ENCODE measurements at places on chromosomes 13 and 19.

DNA sequence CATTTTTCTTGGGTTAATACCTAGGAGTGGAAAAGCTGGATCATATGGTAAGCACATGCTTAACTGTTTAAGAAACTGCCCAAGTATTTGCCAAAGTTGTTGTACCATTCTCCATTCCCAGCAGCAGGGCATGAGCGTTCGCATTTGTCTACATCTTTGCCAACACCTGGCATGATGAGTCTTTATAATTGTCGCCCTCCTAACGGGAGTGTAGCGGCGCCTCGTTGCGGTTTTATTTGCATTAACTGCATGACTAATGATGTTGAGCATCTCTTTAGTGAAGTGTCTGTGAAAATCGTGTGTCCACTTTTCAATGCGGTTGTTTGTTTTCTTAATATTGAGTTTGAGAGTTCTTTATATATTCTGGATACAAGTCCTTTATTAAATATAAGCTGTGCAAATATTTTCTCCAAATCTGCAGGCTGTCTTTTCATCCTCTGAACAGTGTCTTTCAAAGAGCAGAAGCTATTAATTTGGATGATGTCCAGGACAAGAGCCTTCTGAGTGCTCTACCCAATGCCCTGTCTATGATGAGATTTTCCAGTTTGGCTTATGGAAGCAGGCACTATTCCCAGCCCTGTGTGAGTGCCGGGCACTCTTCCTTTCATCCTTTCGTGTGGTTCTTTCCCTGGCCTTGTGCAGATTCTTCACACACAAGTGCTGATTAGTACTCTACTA lies 202.0 kb downstream of the FOXO1 start:
- no peak for DNase-seq

DNA sequence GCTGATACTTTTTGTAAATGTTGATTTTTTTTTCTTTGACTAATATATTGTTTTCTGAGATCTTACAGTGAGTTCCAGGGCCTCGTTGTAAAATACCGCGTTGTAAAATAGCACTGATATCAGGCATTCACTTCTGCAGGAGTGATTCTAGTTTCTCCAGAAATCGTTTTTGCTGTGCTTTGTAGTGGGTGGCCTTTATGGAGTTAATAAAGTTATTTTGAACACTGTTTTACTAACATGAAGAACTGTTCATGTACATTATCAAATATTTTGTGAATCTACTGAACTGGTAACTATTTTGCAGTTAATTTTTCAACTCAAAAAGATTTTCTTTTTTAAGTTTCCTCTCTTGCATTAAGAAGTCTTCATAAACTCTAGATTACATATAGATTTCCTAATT lies 985 bp upstream of the ZNF266 start:
- no peak for DNase-seq

- no peak for DNase-seq
These were observed 920 bp upstream of the TIMM13 start for GRCh38 chr19:2428321-2428690.

- no peak for DNase-seq
These were observed 258.9 kb downstream of the KCNRG start for GRCh38 chr13:50274181-50274580.

- no peak for DNase-seq
These were observed at the start of gene TMPRSS9 for GRCh38 chr19:2359992-2360685. TMPRSS9 (plus strand) TSS chr19:2360265; CDS start chr19:2389786, 29,521 bp downstream.

- DNase-seq: no peak
These were observed 308.3 kb downstream of the TBC1D4 start for GRCh38 chr13:75173457-75174356.

GRCh38 chr19:7262470-7262869 lies 31.7 kb downstream of the INSR start:
- no peak for DNase-seq

DNA sequence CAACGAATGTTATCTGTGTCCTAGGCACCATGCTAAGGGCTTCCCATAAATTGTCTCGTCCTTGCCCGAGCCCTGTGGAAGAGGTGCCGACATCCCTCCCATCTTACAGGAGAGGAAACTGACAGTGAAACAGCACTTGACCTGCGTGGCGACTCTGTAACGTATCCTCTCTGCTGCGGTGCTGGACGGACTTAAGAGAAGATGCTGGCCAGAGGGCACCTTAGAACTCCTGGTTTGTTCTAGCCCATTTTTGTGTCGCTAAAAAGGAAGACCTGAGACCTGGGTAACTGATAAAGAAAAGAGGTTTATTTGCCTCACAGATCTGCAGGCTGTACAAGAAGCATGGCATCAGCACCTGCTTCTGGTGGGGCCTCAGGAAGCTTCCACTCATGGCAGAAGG lies 68.6 kb downstream of the KCTD15 start:
- DNase-seq: no peak

DNA sequence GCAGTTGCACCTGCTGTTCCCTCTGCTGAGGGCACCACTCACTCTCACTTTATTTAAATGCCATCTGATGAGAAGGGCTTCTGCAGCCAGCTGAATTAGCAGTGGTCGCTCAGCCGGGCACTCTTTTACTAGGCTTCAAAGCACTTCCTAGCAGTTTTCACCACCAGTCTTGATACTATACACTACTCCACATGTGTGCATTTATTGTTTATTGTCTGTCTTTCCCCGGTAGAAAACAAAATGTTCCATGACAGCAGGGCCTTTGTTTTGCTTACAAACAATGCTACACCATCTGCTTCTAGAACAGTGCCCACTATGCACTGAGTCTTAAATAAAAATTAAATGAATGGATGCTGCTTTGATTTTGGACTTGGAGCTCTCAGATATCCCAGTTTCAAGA lies 404.9 kb downstream of the FGF14 start:
- DNase-seq: no peak

DNA sequence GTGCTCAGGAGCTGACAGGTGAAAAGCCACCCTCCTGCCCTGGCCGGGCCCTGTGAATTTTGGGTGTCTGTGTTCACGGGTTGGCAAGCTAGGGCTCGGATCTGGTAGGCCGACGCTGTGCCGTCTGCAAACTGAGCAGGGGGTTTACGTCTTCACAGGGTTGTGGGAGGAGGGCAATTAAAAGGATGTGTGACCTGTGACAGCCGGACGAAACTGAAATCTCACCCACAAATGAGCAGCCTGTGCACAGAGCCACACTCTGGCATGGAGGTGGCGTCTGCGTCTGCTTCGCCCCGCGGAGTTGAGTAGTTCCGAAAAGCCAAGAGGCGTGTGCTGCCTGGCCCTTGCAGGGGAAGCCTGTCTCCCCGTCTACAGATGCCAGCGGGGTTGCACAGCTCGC lies 117.3 kb downstream of the KDM4B start:
- no peak for DNase-seq

- DNase-seq: no peak
These were observed 405.0 kb downstream of the COG6 start for GRCh38 chr13:40060296-40061007.

GRCh38 chr19:2617393-2618165 lies 84.9 kb downstream of the GNG7 start:
- DNase-seq: no peak

- DNase-seq: no peak
These were observed 11.6 kb downstream of the WTIP start for GRCh38 chr19:34493038-34493648.

GRCh38 chr13:100124265-100124664 lies 35.4 kb downstream of the PCCA start:
- DNase-seq: no peak

GRCh38 chr19:54319049-54319448 lies 6.1 kb upstream of the LILRA5 start:
- no peak for DNase-seq

DNA sequence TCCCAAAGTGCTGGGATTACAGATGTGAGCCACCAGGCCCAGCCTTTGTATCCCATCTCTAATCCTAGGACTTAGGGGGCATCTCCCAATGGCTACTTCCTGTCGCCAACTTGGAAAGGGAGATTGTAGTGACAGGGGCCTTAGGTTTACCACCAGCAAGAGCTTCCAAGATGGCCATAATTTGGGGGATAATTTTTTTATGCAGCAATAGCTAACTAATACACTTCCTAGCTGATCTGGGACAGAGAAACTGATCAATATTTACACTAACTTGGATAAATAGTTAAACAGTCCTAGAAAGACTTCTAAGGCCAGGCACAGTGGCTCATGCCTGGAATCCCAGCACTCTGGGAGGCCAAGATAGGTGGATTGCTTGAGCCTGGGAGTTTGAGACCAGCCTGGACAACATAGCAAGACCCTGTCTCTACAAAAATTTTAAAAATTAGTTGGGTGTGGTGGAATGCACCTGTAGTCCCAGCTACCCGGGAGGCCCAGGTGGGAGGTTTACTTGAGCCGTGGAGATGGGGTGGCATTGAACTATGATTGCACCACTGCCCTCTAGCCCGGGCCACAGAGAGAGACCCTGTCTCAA lies 5.3 kb upstream of the COLGALT1 start:
- DNase-seq: no peak

GRCh38 chr19:12703046-12703445 lies 6.6 kb upstream of the FBXW9 start:
- DNase-seq: no peak

GRCh38 chr13:50518781-50519201 lies 324.7 kb downstream of the DLEU7 start:
- DNase-seq: no peak

GRCh38 chr19:18480006-18480691 lies 41.7 kb downstream of the ELL start:
- DNase-seq: no peak

DNA sequence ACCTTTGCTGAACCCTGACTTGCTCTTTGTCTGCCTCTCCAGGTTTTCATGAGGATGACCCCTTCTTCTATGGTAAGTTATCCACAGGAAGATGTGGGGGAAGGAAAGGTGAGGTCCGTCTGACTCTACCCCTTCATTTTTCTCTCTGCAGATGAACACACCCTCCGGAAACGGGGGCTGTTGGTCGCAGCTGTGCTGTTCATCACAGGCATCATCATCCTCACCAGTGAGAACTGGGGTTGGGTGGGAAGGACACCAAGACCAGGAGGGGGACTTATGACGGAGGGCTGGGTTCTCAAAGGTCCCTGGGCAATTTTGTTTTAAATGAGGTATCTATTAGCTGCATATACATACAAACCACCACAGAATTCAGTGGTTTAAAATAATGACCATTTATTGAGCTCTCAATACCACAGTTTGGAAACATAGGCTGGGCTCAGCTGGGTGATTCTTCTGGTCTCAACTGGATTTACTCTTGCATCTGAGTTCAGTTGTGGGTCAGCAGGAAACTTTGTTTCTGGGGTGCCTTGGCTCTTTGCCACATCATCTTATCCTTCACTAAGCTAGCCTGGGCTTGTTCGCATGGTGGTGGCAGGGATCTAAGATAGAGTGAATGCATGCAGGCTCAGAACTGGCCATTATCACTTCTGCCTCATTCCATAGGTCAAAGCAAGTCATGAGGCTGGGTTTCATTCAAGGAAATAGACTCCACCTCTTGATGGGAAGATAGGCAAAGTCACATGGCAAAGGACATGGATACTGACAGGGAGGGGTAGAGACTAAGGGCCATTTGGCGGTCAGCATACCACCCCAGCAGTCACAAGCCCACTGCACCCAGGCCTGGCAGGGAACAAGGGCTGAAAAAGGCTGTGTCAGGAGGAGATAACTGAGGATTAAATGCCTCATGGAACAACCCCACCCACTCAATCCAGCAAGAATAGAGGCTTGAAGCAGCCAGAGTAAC lies 11.8 kb downstream of the FXYD5 start:
- DNase-seq: no peak

- no peak for DNase-seq
These were observed 4.6 kb upstream of the FAM32A start for GRCh38 chr19:16180611-16181010.

GRCh38 chr13:41052441-41052840 lies 8.9 kb upstream of the WBP4 start:
- no peak for DNase-seq

DNA sequence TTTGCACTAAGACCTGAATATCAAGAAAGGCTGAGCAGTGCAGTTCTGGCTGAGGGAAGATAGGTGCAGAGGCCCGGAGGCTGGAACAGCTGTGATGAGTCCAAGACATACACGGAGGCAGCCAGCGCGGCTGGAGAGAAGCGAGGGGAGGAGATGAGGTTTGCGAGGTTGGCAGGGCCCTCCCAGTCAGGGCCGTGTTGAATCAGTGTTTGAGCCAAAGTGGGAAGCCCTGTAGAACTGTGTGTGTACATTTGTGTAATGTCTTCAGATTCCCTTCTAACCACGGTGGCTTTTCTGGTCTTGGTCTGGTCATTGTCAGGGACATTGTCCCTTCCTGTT lies 34.9 kb downstream of the PAK4 start:
- DNase-seq: no peak

- DNase-seq: no peak
These were observed 33.9 kb upstream of the CEACAM8 start for GRCh38 chr19:42628411-42629140.

- DNase-seq: no peak
These were observed 86.1 kb downstream of the TBC1D4 start for GRCh38 chr13:75395901-75396300.

- no peak for DNase-seq
These were observed 37.3 kb upstream of the ALOX5AP start for GRCh38 chr13:30697996-30698401.

- no peak for DNase-seq
These were observed 30.9 kb downstream of the COL4A1 start for GRCh38 chr13:110275931-110276552.

- no peak for DNase-seq
These were observed 128.7 kb downstream of the TSHZ3 start for GRCh38 chr19:31220540-31220939.

- DNase-seq: no peak
These were observed 1.1 kb downstream of the KEAP1 start for GRCh38 chr19:10501971-10502523.

GRCh38 chr13:113052971-113053370 lies 52.6 kb upstream of the F7 start:
- no peak for DNase-seq

DNA sequence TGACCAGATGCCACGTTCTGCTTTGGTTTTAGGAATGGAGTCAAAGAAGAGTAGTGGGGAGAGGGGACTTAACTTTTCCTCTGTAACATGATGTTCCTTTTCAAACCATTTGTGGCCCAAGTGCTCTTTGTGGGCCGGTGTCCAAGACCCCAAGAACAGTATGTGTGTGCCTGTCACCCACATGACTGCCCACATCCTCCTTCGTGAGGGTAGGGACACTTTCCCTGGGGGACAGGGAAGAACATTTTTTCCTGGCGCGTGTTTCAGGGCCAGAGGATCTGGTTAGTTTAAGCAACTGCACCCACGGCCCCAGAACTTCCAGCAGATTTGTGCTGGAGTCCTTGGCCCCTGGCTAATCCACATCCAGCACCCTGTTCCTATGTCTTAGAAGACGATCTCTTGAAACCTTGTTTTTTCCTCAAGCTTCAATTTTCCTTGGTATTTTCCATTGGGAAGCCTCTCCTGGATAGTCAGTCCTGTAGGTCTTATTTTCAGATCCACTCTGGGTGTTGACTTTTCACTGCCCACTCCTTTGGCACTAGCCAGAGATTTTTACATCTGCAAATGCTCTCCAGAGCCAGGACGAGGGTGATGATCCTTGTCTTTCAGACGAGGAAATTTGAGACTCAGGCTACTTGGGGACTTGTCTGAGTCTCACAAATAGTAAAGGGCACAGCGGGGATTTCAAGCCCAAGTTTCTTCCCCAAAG lies 10.8 kb upstream of the CCDC97 start:
- DNase-seq: no peak

All from effector CD8-positive, alpha-beta T cell (primary cell).